ENCODE measurements at places on chromosomes 1 and 21.

GRCh38 chr1:221174330-221174993 is 295.2 kb downstream of the HLX start:
- DNase-seq: no peak

GRCh38 chr1:3691421-3692204 is 39.3 kb downstream of the TP73 start:
- no peak for DNase-seq

DNA sequence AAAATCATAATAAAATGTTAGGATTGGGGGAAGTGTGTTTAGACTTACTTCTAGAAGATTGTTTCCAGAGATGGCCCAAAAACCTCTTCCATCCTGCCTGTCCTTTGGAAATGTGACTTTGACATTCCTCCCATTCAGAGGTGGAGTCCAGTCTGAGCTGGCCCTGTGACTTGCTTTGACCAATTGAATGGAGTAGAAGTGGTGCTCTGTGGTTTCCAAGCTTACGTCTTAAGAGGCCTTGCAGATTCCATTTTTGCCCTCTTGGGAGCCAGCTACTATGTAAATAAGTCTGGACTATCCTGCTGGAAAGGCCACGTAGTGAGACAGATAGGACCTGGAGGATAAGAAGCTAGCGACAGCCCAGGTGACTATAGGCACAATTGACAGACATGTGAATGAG is 1.3 kb upstream of the NT5C1A start:
- no peak for DNase-seq

DNA sequence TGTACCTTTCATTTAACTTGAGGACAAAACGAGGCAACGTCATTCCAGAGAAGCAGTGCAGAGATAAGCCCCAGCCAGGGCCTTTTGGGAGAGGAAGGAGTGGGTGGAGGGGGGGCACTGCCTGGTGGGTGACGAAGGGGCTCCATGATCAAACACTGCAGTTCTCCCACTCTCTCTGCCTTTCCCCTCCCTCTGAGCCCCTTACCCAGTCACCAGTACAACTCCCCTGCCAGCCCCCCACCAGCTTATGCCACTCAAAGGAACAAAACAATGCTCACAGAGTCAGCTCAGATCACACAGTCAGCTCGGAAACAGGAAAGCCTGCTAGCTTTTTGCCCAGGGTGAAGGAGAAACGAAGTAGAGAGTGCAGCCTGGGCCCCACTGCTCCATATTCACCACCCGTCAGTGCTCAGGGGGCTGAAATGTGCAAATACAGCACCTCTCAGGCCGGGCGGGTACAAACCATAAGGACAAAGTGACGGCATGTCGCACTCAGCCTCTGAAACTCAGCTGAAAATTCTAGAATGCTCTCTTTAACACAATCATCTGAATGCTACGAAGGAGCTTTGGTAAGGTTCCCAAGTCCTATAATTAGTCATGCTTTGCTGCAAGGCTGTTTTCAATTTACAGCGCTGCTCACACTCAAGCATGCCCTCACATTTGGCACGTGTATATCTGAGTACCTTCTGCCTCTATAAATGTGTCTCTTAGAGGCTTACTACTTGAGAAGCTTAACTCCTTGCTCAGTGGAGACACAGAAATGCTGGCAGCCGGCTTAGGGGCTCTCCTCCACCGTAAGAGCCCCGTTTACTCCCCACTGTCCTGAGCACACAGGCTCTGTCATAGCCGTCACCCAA is 65.8 kb upstream of the RAB4A start:
- DNase-seq: no peak

DNA sequence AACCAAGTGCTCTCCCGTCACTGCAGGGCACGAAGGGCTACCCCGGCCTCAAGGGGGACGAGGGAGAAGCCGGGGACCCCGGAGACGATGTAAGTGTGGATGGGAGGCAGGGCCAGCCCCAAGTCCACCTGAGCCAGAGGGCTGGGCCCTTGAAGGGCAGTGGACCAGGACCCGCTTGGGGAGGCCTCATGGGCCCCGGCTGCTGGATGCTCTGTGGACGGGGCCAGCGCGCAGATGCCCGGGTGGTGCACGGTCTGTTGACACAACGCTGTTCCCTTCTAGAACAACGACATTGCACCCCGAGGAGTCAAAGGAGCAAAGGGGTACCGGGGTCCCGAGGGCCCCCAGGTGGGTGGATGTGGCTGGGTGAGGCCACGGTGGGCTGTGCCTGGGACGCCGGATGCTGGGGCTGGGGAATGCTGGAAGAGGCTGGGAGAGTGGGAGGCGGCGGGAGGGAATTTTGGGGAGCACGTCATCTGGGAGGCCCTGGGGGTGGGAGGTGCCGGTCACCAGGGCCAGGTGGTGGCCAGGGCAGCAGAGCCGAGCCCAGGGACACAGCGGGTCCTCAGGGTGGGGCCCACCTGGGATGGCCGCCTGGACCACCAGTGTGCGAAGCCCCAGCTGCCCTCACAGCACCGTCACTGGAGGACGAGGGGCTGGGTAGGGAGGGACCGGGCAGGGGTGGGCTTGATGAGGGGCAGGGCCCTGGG is 17.5 kb downstream of the COL6A1 start:
- DNase-seq: no peak

- peak; percentile 34 for DNase-seq
Observed at GRCh38 chr1:923131-923990, at the start of gene SAMD11. Gene SAMD11, plus strand, starts transcription at chr1:923923. Its CDS starts 509 bp downstream, at chr1:924432.

DNA sequence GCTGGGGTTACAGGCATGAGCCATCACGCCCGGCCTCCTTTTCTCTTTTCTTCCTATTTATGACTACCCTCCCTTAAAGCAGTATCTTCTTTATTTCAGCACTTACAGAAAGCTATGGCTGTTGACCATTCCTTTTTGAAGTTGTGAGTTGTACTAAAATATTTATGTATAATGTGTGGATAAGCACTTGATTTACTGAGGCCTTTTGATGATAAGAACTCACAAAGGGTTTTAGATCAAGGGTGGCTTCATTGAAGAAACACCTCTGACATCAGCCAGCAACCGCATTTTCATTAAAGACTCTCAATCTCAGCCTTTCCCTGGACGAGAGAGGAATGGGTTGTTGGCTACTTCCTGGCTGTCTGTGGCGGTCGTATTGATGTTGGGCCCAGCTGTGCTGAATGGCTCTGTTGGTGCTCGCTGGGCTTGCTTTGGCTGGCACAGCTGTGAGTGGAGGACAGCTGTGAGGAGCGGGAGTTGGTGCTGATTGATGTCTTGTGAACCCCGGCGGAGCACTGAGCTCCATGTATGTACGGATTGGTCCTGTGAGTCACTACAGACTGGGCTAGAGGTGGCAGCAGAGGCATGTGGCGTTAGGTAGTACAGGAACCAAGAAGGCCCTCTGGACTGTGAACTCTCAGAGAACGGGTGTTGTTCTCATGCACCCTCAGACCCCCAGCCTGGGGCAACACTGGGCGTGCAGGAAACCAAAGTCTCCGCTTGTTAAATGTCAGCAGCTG is 208.8 kb downstream of the KIF26B start:
- no peak for DNase-seq

- no peak for DNase-seq
Observed at GRCh38 chr1:94716965-94717364, 103.2 kb upstream of the SLC44A3 start.

DNA sequence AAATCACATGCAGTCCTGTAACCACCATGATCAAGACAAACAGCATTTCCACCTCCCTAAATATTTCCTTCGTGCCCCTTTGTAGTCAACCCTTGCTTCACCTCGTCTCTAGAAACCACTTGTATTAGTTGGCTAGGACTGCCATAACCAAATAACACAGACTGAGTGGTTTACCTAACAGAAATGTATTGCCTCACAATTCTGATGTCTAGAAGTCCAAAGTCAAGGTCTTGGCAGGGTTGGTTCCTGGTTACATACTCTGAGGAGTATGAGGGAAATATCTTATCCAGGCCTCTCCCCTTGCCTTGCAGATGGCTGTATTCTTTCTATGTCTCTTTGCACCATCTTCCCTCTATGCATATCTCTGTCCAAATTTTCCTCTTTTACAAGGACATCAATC is 23.3 kb upstream of the FRRS1 start:
- no peak for DNase-seq

GRCh38 chr1:28518745-28519341 is 13.0 kb downstream of the RCC1 start:
- DNase-seq: peak; percentile 38

GRCh38 chr1:12052008-12052573 is 11.0 kb upstream of the TNFRSF8 start:
- DNase-seq: no peak

DNA sequence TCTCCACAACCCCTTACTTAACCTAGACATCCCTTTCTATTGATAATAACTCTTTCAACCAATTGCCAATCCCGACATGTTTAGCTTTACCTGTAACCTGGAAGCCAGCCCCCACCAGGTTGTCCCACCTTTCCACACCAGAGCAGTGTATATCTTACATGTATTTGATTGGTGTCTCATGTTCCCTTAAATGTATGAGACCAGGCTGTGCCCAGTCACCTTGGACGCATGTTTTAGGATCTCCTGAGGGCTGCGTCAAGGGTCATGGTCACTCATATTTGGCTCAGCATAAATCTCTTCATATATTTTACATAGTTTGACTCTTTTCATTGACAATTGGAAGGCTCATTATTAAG is 5.3 kb upstream of the SLC19A1 start:
- no peak for DNase-seq

- DNase-seq: no peak
Observed at GRCh38 chr1:36203554-36204346, 20.5 kb upstream of the THRAP3 start.

- DNase-seq: no peak
Observed at GRCh38 chr1:240652549-240652948, 40.6 kb upstream of the GREM2 start.

DNA sequence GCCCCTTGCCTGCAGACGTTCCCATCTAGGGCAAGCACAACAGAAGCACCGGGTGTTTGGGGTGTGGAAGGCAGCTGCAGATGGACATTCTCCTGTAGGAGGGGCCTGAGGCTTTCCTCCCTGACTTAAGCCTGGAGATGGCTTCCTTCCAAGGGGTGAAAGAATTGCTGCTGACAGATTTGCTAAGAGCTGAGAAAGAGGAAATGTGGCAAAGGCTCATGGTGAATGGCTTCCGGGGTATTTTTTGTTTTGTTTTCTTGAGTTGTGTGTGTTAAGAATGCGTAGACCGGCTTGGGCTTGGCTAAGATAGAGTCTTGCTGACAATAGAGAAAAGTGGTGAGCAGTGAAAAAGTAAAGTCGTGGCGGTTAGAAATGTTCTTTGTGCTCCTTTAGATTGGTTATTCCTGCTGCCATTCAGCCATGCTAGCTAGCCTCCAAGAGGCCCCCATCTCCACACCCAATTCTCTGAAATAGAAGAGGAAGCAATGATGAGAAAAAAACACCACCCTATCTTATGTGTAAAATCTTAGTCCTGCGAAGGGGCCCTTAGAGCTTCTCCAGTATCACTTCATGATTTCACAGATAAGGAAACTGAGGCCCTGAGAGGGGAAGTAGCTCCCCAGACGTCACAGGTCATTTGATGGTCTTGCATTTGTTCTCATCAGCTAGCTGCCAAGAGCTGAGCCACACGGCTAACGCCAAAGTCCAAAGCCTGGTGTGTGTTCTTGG is 36.9 kb downstream of the EIF2D start:
- no peak for DNase-seq

Measured in activated T-cell treated with anti-CD3 and anti-CD28 coated beads for 24 hours (primary cell).